ENCODE measurements at places on chromosomes 11 and 22. TPM values are rescaled to one million over a fixed set of nuclear protein-coding genes. Genes with fewer than 3 reads are reported as not detected.

- no peak for DNase-seq
These were observed 94.6 kb upstream of the ALKBH3 start for GRCh38 chr11:43786016-43786415.

- no peak for DNase-seq
These were observed 55.0 kb upstream of the ZC3H12C start for GRCh38 chr11:110038201-110038600.

- no peak for DNase-seq
These were observed 47.2 kb upstream of the MMP7 start for GRCh38 chr11:102577723-102578122.

- DNase-seq, result peak; percentile 89
These were observed 6.6 kb upstream of the MS4A12 start for GRCh38 chr11:60485987-60486386.

DNA sequence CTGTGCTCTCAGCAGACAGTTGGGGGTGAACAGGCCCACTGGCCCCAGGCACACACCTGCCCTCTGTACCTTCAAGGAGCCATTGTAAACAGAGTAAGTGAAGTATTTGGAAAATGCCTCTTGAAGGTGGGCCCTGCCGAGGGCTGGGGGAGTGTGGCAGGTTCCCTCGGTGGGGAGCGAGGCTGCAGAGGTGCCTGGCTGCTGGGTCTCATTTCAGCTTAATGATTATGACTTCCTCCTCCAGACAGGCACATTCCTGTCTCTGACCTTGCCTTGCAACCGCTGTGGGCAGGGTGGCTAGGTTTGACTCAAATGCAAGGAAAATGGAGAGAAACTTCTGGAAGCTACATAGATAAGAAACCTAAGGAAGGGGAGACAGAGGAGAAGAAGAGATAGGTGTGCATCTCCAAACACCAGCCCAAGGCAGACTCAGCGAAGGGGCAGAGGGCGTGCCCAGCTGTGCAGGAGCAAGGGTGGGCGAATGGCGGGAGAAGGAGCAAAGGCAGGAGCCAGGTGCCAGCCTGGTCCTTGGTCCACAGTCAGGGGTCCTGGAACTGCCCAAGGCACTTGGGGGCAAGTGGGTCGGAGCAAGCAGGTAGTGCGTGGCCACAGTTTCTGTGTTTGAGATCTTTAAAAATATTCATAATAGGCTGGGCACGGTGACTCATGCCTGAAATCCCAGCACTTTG is 14.0 kb downstream of the GRAMD4 start:
- DNase-seq, result no peak

SLC22A25 gene
- not detected for total RNA-seq

WBP2NL gene
- total RNA-seq, result not detected

DNA sequence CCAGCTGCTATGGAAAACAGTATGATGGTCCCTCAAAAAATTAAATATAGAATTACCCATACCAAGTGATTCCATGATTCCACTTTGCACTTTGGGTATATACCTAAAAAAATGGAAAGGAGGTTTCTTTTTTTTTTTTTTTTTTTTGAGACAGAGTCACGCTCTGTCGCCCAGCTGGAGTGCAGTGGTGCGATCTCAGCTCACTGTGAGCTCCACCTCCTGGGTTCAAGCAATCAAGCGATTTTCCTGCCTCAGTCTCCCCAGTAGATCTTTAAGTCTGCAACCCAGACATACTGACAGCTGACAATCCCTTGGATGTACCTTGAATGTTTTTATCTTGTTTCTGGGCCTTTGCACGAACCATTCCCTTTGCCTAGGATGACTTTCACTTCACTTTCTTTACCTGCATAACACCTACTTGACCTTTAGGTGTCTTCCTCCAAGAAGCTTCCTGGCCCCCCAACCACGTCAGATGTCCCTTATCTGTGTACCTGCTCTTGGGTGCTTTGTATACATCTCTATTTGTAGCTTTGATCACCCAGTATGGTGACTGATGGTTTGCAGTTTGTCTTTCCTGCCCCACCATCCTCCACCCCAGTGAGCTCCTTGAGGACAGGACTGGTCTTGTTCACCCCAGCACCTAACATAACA is 11.6 kb downstream of the UCP3 start:
- DNase-seq, result no peak

DNA sequence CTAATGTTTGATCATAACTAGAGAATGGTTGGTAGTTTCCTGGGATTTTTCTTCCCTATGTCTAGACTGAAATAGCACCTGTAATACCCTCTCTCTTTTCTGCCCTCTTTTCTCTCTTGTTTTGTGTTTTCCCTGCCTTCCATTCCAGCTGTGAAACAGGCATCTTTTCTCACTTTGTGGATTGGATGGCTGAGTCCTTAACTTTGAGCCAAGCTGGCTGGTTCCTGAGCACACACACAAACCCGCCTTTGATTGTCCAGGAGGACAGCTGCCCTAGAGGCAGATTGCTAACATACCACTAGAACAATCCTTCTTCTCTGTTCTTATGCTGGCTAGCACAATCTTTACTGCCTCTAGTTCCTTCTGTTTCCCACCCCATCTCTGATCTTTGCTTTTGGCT is 17.7 kb downstream of the CTNND1 start:
- peak; percentile 83 for DNase-seq

GRCh38 chr11:78982473-78982872 is 407.8 kb upstream of the NARS2 start:
- no peak for DNase-seq

DNA sequence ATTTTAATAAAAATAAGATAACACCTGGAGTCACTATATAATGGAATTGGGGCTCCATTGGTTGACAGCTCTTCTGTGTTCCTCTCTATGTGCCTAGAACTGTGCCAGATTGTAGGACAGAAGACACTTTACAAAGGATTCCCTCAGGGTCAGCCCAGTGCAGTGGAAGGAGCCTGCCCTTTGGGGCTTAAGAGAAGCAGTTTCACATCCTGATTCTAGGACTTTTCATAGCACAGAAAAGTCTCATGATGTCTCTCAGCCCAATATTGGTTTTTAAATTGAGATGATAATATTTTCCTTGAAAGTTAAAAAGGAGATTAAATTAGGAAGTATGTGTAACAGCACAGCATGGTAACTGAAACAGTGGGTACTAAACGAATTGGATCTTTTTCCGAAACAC is 7.1 kb downstream of the PLAAT4 start:
- DNase-seq, result no peak

DNA sequence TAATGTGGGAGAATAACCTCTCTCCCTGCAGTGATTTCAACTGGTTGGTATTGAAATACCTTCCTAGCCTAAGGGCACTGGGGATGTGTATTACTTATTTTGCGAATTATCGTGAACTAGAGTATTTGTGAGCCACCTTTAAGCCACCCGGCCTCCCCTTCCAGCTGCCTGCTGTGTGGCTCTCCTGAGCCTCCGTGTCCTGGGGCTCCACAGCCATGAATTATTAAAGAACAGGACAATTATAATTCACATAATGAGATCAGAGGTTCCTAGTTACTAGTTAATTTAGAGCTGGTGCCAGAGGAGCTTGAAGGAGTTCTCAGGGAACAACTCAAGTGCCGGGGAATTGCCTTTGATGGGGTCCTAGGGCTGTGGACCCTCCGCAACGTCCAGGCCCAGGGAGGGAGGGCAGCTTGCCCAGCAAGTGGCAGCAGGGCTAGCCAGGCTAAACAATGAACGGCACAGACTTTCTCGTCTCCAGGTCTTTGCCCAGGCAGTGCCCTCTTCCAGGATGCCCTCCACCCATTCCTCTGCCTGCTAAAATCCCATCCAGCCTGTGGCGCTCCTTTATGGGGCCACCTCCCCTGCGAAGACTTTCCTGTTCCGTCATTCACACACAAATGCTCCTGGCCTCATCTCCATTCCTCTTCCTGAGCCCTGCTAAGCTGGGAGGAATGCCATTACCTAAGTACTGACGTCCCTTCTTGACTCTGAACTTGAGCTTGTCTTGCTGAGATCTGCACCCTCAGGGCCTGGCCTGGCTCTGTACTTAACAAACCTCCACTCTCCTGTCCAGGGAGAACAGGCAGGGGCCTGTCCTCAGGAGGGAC is 91.5 kb downstream of the RTL6 start:
- DNase-seq, result no peak

DNA sequence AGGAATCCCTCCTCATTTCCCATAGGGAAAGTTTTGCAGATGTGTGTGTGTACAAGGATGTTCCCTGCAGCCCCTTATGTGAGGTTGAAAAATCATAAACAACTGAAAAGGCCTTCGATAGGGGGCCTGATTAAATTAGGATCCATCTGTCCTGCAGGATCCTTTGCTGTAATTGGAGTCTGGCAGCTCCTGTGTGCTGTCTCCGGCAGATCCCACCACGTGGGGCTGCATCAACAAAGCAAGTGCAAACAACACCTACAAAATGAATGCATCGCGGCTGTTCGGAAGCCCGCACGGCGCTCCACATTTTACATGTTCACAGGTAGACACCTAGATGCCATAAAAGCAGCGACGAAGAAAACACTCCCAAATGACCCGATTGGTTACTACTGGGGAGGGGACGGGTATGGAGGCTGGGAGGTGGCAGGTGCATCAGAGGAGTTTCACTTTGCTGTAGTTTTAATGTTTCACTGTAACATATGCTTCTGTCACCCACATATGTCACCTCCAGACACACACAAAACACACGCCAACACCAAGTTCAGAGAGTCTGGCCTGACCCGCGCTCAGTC is 52.2 kb downstream of the NFAM1 start:
- DNase-seq, result no peak

DNA sequence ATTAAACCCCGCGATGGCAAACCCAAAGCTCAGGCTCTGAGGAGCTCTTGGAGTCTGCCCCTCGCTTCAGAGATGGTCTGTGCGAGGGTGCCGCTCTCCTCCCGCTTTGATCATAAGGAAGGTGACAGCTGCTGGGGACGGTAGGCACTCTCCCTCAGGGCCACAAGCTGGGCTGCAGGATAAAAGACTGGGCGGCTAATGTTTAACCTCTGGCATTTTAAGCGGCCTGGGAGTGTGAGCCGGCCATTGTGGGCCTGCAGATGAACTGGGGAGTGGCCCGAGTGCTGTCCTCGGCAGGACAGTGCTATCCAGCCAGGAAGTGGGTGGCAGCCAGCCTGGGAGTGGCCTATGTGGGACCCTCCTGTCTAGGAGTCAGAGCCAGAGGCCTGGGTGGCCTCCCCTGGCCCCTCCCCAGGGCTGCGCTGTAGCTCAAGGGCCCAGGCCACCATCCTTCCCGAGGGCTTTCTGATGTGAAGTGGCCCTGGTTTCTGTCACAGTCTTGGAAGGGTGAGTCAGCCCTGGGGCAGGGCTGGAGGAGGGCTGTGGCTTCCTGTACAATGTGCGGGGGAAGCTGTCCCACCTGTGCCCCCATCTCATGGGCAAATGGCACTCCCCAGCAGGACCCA is 58.7 kb upstream of the PRODH start:
- DNase-seq, result no peak

- no peak for DNase-seq
These were observed 702.9 kb downstream of the DLG2 start for GRCh38 chr11:84924154-84924692.

PARVA gene
- total RNA-seq, result 16.7 TPM

- DNase-seq, result no peak
These were observed 50.8 kb upstream of the NAV2 start for GRCh38 chr11:19661827-19662226.

Data from HT-29 (cell line).